Mucosa of gallbladder (tissue), 1 donor: ENCODE measurements at places on chromosomes 12 and 14. TPM values are rescaled to one million over a fixed set of nuclear protein-coding genes. Genes with fewer than 3 reads are reported as not detected.

GRCh38 chr12:103745962-103746361 lies 95.1 kb downstream of the NT5DC3 start:
- no peak for DNase-seq

DNA sequence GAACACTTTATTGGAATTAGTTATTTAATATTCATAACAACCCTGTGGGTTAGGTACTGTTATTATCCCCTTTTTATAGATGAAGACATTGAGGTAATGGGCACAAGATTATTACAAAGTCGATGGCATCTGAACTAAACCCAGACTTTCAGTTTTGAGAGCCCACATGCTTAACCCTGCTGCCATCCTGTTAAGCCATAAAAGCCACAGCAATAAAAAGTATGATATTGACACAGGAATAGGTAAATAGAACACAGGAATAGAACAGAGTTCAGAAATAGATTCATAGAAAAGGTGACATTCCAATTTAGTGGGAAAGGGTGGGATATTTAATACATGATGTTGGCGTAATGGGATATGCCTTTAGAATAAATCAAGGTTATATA lies 119.8 kb downstream of the SLC38A1 start:
- DNase-seq, result no peak

DNA sequence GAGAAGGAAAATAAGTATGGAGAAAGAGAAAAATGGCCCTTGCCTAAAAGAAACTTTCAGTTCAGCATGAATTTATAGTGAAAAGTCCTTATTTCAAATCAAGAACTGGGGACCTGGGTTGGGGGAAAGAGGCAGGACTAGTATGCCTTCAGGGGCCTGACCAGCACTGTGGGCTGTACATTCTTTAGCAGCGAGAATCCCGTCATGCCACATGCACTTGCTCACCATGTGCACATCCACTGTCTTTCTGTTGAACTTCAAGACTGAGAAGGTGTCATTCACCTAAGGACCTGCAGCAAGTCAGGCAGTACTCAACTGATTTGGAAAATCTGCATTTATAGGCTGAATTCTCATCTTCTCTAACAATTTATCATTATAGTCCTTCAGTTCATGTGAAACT lies 50.2 kb downstream of the RAB35 start:
- no peak for DNase-seq

DNA sequence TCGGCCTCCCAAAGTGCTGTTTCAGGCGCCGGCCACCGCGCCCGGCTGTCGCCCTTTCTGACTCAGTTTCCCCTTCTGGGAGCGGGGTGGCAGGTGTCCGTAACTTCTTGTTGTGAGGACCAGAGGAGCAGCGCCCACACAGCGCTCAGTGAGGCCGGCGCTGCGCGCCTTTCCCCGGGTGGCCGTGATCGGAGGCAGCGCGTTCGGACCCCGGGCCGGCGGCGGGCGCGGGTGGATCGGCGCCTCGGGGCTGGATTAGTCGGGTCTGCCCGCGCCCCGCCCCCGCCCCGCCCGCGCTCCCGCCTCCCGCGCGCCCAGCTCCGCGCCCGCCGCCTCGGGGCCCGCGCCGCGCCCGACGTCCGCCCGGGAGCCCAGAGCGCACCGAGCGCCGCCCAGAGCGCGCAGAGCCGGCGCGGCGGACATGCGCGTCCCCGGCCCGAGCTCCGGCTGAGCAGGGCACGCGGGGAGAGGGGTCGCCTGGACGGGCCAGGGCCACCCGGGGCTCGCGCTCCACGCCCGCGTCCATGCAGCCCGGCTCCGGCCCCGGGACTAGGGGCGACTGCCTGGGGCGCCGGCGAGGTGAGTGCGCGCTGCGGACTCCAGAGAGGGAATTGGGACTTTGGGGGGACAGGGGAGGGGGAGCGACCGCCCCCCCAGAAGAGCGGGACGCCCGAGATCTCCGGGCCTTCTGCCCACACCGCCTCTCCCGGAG lies 50.6 kb downstream of the LRCOL1 start:
- DNase-seq, result no peak

The PLEKHD1 gene
- 0.06 TPM for total RNA-seq

DNA sequence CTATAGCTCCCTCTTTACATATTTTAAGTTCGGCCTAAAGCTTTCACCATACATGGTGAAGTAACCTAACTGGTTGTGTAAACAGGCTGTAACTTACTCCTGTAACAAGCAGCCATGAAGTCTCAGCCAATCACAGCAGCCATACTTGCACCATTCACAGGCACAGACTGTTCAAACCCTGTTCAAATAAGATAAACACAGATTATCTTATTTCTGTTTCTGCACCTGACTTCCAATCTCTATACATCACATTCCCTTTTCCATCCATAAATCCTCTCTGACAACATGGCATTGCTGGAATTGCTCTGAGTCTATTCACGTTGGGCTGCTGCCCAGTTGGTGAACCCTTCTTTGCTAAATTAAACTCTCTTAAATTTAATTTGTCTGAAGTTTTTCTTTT lies 34.5 kb upstream of the ARID2 start:
- DNase-seq, result no peak

DNA sequence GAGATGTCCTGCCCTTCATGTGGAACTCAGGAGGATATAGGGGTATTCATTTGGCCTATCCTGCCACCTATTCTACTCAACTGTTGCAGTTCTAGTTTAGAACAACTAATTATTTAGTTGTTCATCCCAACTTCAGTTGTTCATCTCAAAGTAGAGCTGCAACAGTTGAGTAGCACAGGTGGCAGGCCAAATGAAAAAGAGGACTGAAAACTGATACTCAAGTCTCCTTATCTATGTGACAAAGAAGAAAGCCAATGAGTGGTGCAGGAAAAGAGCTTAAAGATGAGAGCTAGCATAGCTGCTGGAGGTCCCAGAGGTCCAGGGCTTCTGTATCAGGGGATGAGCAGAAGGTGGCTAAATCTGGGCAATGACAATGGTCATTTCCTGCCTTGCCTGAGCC lies 148.9 kb upstream of the KITLG start:
- no peak for DNase-seq

DNA sequence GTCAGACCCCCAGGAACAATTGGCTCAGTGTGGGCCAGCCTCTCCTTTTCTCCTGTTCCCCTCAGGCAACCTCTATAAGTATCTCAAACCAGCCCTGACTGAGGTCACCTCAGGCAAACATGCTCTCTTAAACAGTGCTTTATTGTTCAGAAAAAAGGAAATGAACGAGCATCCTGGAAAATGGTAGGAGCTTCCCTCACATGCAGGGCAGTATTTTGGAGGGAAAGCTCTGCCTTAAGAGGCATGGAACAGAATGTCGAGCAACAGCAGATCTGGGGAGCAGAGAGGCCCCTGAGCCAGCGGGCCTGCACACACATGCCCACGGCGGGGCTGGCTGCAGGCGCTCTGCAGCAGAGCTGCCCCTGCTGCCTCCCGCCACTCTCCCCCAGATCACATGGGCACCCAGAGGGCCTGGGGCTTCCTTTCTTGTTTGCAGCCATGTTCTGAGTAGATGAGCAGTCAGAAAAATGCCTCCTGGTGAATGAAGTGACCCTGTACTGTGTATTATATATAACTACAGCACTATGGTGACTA lies 42.0 kb downstream of the MOK start:
- no peak for DNase-seq

The OR8S1 gene
- not detected for total RNA-seq

DNA sequence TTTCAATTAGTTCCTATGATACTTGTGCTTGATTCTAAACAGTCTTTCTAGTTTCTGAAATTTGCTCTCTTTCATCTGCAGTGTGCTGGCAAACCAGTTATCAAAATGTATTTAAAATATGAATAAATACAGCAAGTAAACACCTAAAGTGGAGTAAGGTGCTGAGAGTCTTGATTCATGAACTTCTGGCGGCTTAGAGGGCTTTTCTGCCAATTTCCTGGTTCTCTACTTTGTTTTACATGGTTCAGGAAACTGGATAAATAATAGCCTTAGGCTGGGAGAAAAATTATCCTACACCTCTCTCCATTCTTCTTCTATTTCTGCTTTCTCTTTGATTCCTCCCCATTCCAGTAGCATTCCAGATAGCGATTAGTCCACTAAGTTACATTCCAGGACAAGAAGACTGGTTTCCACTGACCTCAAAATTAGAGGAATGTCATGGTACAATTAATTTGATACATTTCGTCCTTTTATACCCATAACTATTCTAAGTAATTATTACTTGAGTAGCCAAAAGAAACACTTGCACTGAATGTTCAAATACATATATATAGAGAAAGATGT lies 14.9 kb downstream of the ATP2B1 start:
- DNase-seq, result no peak

The PPP1R3E gene
- 24.4 TPM for total RNA-seq

DNA sequence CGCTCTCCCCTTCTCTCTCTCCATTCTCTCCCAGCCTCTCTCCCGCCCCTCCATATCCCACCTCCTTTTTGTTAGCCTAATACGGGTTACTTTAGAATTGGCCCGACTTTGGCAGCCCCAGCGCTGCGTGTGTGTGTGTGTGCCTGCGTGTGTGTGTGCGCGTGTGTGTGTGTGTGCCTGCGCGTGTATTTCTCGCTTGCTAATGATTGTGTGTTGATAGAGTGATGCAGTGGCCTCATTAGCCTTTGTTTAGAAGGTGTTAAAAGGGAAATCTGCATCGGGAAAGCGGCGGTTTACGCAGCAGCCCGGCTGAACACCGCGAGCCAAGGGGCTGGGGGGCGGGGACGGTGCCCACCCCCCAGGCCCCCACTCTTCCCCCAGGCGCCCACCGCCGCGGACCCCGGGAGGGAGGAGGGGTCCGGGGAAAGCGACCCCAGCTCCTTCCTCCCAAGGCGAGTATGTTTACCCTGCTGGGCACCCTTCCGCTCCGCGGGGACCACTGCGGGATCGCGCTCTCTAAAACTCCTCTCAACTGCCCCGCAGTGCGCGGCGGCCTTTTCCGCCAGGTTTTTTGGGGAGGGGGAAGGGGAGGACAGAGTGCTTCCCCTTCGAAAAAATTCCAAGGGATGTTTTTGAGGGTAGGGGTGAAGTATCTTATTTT lies 6.8 kb upstream of the LHX5 start:
- DNase-seq, result no peak

The UBE3B gene
- total RNA-seq, result 48.5 TPM

The INSM2 gene
- not detected for total RNA-seq
